ENCODE measurements at places on chromosomes 7 and 10.

- no peak for DNase-seq
Measured at GRCh38 chr10:131044379-131045111, 267.0 kb downstream of the TCERG1L start.

GRCh38 chr7:34333184-34333583 is 324.8 kb upstream of the NPSR1 start:
- no peak for DNase-seq

DNA sequence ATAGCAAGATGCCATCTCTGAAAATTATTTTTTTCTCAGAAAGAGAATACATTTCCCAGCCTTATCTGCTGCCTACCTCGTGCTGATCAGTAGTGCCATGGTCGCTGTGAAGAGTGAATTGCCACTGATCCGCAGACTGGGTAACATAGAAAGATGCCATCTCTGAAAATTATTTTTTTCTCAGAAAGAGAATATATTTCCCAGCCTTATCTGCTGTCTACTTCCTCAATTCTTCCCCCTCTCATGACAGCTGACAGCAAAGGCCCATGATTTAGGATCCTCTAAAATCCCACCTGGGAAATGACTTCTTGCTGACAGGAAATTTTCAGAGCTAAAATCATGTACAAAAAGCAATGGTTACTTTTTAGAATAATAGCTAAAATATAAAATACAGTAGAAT is 92.5 kb upstream of the AHR start:
- no peak for DNase-seq

GRCh38 chr7:22668971-22669401 is 58.0 kb upstream of the IL6 start:
- no peak for DNase-seq

GRCh38 chr7:26049081-26049480 is 102.9 kb upstream of the NFE2L3 start:
- DNase-seq = no peak

GRCh38 chr10:79322616-79323543 is 24.4 kb upstream of the PPIF start:
- peak; percentile 87 for DNase-seq

Measured in Daoy (cell line).